ENCODE measurements at places on chromosomes 2 and 18.
A peak's percentile ranks its signal among the peaks of the same experiment; 100 is the strongest.

- DNase-seq: no peak
Measured at GRCh38 chr2:10395893-10396292, 52.2 kb downstream of the ODC1 start.

DNA sequence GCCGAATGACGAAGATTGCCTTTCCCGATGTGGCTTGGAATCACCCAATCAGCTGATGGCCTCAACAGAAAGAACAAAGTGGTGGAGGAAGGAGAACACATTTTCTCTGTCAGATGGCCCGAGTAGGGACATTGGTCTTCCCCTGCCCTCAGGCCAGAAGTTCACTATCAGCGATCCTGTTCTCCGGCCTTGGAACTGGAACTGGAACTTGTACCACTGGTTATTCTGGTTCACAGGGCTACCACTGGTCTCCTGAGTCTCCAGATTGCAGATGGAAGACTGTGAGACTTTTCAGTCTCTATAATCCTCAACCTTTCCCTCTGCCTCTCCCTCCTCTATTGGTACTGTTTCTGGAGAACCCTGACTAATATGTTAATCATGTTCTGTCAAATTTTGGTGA is 180.4 kb downstream of the ANKRD30B start:
- DNase-seq: no peak

GRCh38 chr2:139359818-139360217 is 579.6 kb upstream of the NXPH2 start:
- no peak for DNase-seq

DNA sequence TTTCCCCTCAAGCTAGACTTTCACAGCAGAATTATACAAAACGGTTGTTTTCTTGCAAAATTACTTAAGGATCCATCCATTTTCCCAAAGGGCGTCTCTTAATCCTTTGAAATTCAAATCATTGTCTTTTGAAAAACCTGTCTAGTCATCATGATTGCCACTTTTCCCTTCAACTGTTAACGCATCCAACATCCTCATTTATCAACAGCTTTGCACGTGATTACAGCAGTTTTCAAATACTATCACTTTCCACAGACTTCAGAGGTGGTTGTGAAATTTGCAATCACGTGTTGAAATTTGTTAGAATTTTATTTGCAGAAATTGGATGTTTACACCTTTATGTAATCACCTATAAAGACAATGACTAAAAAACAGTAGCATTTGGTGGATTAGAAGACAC is 304.4 kb upstream of the SLC39A10 start:
- no peak for DNase-seq

DNA sequence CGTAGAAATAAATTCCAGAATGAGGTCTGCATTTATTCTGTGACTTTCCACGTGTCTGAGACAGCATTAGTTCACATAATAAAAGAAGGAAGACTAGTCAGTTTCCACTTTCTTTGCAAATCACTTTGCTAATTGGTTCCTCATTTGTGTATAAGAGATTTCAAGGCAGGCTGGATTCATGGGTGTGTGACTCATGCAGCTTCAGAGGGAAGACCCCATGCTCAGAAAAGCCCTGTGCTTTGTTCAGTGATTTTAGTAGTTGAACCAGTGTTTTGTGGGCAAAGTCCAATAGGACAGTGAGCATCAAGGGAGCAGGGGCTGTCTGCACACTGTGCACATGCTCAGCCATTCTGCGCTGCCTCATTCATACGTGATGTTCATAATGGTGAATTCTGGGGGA is 297.8 kb downstream of the DLGAP1 start:
- no peak for DNase-seq

- DNase-seq: no peak
Measured at GRCh38 chr18:76963936-76964335, 141.6 kb downstream of the ZNF236 start.

- DNase-seq: no peak
Measured at GRCh38 chr18:36676629-36677028, 152.2 kb downstream of the TPGS2 start.

- peak; percentile 39 for DNase-seq
Measured at GRCh38 chr2:217166241-217166850, 306.5 kb upstream of the TNP1 start.

DNA sequence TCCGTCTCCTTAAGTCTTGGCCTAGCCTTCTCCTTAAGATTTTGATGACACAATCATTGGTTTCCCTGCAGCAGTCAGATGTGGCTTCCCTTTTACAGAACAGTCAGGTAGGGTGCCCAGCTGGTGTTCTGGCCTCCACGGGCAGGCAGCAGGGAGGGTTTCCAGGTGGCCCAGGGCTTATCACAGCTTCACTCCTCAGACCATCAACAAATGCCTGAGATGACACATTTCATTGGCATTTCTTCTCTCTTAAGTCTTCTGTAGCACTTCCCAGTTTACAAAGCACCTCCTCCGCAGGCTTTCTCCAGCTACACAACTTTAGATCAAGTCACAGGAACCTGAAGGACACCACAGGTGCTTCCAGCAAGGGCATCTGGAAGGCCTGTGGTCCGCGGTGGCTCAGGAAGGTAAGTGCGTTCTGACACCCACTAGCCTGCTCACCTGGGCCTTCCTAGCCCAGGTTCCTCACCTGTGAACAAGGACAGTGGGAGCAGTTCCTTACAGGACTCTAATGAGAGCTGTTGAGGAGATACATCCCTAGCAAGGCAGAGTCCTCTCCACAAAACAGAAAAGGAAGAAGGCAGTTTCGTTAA is 37.6 kb downstream of the PTPN18 start:
- no peak for DNase-seq

- peak; percentile 13 for DNase-seq
Measured at GRCh38 chr2:194539425-194539824, 1117.6 kb upstream of the SLC39A10 start.

DNA sequence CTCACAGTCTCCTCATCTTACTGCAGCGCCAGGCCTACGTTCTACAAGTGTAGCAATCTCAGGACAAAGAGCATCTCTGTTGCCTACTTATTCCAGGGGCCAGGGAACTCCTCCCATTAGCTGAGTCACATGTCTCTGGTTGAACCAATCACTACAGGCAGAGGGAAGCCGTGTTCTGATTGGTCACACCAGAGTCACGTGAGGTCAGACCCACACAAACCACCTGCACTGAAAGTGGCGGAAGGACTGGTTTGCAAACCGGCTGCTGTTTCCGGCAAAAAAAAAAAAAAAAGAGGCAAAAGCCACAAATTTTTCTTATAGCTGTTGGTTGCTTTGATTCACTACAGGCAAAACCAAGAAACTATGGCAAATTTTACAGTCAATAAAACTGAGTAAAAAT is 21.9 kb upstream of the USP14 start:
- no peak for DNase-seq

DNA sequence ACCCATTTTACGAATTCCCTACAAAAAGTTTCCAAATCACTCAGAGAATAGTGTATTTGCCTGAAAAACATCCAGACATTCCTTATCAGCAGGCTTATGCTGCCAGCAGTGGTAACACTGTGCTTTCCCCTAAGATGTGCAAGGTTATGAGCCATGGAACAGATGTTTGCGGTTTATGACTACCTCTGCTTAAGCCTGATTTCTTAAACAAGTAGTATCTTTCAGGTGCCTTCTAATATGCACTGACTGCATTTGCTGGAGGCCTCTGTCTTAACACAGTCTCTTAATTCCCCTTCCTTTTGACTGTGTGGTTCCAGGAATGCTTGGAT is 54.8 kb downstream of the CDC42EP3 start:
- no peak for DNase-seq

GRCh38 chr2:221779614-221780067 is 207.5 kb upstream of the EPHA4 start:
- DNase-seq: no peak

DNA sequence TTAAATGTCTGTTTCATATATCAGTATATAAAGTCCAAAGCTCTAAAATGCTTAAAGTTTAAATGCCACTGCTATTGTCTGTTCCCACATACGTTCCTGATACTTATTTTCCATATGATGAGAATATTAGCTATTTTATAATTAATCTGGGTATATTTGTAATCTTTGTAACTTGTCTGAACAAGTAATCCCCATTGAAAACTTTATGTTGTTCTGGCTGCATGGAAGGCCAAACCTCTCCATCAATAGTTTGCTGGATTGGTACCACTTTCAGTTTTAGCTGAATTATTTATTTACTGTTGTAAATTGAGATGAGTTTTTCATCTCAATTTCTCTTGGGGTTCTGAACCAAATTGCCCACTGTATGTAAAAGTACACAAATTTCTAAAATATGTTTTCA is 1.5 kb downstream of the MBD5 start:
- no peak for DNase-seq

- no peak for DNase-seq
Measured at GRCh38 chr2:177314722-177315264, 50.3 kb upstream of the NFE2L2 start.

DNA sequence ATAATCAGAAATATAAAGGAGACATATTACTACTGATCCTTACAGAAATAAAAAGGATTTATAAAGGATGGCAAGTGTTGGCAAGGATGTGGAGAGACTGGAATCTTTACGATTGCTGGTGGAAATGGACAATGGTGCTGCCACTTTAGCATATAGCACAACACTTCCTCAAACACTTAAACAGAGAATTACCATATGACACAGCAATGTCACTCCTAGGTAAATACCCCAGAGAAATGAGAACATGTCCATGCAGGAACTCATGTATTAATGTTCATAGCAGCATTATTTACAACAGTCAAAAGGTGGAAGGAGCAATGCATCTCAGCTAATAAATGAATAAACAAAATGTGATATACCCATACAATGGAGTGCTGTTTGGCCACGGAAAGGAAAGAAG is 137.5 kb downstream of the NDUFA10 start:
- DNase-seq: no peak
